ENCODE measurements at places on chromosomes 5 and 9. TPM values are rescaled to one million over a fixed set of nuclear protein-coding genes. Genes with fewer than 3 reads are reported as not detected.
A peak's percentile ranks its signal among the peaks of the same experiment; 100 is the strongest.

DNA sequence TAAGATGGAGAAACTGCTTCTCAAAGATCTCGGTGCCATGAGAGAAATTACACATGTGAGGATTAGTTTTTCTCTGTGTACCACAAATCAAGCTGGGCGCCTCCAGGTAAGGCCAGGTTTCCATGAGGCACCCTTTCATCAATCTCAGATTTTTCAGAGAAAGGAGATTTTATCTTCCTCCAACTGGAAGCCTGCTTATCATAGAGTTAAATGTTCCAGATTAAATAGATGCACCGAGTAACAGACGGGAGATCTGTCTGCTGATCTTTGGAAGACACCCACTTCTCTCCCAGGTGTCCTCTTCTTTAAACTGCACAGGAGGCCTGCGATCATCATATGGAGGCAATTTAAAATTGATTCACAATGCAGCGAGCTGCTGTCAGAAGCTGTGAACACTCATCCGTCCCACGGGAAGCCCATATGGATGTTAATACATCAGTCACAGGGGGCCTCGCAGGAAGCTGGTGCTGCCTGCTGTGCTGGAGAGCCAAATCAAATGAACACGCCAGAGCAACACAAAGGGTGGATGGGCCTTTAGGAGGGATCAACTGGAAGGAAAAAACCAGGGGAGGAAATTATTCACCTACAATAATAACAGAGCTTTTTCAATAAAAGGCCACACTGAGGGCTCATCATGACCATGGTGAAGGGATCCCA lies 93.3 kb downstream of the TLE1 start:
- DNase-seq: no peak

DNA sequence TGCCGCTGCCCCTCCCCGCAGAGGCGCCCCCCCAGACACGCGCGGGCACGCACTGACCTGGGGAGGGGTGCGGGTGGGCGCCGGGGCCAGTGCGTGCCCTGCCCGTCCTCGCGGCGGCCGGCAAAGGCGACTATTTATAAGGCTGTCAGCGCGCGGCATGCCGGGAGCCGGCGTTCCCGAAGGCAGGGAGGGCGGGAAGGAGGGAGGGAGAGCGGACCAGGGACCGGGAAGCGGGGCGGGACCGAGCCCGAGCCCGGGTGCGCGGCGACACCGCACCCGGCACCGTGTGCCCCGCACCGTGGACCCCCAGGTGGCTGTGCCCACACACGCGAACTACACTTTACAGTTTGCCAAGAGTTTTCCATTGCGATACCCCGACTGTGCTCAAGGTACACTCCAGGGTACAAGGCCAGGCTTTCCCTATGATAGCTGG lies at the start of gene AK1:
Gene AK1, minus strand, starts transcription at position 110 of the 433 bp plus-strand sequence. CDS start 3,058 bp downstream, outside the sequence.
- DNase-seq: peak; percentile 83

- DNase-seq: no peak
Measured at GRCh38 chr9:71638627-71639026, 129.7 kb downstream of the CEMIP2 start.

BTNL3 gene
- polyA plus RNA-seq: not detected

GRCh38 chr5:110177729-110178128 lies 488.0 kb downstream of the MAN2A1 start:
- no peak for DNase-seq

DNA sequence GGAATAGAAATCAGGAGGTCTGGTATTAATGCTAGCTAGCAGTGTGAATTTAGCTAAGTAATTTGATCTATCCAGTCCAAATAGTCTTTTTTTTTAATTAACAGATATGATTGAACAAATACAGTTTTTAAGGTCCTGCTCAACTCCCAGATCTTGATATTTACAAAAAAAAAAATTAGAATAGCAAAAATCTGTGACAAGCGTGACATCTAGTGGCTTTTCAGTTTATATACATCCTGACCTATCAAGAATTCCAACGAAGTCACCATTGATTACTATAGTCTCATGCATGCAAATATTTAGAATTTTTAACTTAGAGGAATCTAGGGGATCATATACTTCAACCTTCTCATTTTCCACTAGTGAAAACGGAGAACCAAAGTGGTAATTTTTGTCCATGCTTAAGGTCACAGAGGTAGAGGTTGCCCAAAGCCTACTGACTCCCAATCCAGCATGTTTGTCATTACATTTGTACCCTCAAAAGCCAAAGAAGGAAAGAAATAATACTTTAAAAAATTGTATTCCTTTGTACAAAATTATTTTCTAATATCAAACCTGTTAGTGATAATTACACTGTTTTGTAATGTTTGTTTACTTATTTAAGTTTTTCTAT lies 17.6 kb upstream of the TARS1 start:
- DNase-seq: no peak

- DNase-seq: no peak
Measured at GRCh38 chr9:101054657-101055056, 26.1 kb downstream of the PLPPR1 start.

DNA sequence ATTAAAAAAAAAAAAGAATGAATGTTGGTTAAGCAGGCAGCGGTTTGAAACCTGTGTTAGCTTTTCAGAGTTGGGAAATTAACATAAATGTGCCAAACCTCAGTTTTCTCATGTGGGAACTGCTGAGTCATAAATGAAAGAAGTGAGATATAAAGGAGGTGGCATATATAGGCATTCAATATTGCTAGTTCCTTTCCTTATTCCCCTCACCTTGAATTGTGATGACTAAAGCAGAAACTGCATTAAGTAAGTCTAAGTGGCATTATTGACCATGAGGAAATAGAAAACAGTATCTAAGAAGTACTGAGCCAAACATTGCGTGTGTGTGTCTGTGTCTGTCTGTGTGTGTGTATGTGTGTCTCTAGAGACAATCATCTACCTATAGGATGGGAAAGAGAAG lies 691.2 kb downstream of the TLR4 start:
- DNase-seq: no peak

ECSCR gene
- 72.6 TPM for polyA plus RNA-seq

DNA sequence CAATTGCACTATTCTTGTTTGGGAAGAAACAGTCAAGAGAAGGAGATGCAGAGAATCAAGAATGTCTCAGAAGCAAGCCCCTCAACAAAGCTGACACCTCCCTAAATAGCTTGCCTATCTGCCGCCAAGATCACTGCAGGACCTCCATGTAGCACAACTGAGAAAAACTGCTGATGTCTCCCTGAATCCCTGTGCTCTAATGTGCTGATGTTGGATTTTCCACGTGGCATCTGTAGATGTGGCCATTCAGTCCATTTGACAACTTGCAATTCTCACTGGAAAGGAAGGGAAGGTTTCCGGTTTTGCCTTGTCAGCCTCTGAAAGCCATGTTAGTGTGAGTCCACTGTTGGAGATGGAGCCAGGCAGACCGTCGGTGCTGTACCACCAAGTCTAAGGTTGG lies 374.0 kb downstream of the DIRAS2 start:
- no peak for DNase-seq

- no peak for DNase-seq
Measured at GRCh38 chr5:147857302-147858129, 21.0 kb upstream of the SCGB3A2 start.

DNA sequence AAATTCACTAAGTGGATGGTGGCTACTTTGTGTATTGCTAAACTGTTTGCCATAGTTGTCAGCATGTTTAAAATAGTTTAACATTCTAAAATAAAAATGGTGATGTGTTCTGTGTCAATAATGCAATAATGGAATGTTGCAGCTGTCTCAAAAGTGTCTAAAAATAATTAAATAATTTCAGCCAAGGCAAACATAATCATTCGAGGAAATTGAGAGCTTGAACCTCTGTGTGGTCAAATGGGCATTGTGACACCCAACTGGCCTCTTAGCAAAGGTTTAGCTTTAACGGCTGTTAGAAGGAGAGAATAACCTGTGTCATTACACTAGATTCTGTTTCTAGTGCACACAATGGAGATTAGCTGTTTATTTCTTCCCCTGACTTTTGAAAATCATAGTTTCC lies 278.5 kb downstream of the TMEM167A start:
- DNase-seq: no peak

- DNase-seq: no peak
Measured at GRCh38 chr5:180852495-180852894, 8.6 kb downstream of the ZFP62 start.

GRCh38 chr9:96253059-96253696 lies 48.8 kb downstream of the HSD17B3 start:
- no peak for DNase-seq

NPR2 gene
- polyA plus RNA-seq: 47.5 TPM

PCDHGB6 gene
- polyA plus RNA-seq: 9.4 TPM

PARP8 gene
- polyA plus RNA-seq: 23.0 TPM

DNA sequence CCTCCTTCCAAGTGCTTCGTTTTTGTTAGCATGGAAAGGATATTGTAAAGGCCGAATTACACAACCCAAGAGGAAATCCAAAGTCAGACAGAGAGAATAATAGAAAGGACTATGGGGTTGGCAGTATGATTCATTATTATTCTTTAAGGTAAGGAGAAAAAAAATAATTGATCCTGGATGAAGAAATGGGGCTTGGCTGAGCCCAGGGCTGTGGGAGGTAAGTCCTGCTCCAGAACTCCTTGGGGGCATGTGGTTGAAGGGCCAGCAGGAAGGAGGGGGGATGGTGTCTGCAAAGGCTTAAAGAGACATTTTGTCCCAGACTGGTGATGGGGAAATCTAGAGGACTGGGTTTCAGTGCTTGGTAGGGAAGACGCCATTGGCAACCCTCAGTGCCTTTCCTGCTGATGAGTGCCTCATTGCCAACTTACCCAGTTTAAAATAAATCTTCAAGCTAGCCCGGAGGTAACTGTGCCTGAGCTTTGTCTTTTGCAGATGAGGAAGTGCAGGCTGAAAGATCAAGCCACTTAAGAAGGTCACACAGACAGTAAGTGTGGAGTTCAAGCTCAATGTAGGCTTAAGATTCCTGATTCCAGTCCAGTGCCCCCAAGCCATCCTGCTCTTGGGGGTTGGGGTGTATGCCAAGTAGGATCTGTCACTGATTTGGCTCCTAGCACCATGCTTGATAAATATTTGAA lies 30.2 kb downstream of the FOXI1 start:
- DNase-seq: no peak

- DNase-seq: no peak
Measured at GRCh38 chr5:73950441-73950873, 324.5 kb downstream of the ARHGEF28 start.

DNA sequence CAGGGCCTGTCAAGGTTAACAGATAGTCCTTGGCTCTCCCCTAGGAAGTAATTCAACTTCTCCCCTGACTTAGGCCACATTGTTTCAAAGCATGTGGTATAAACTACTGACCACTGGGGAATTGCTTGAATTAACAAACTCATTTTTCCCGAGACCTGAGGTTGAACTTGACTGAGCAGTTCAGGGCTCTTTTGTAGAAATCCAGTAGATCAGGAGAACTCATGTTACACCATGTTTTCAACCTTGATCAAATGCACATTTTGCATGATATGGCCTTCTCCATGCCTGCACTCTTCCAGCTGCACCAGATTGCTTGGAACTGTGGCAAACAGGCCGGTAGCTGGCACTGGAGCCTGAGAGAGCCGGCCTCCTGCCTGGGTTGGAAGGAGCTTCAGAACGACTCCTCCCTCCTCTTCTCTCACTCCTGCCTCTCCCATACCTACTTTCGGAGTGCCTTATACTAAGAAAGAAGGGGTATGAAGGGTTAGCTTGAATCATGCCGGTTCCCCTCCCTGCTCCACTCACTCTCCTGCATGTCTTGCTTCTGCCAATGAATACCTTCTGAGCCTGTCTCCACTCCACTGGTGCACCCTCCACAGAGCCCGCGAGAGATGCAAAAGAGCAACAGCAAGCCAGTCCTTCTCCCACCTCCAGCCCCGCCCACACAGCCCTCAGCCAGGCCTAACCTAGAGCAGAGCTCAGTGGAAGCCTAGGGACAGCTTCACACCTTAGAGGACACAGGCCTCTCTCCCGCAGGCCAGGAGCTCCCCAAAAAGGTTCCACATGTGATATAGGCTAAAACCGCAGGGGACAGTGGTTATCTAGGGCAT lies 159.4 kb downstream of the MACROH2A1 start:
- DNase-seq: no peak

GRCh38 chr9:114570742-114571141 lies 16.8 kb upstream of the ATP6V1G1 start:
- DNase-seq: no peak

- no peak for DNase-seq
Measured at GRCh38 chr9:131631306-131631705, 86.0 kb downstream of the PRRT1B start.

DMGDH gene
- 1.5 TPM for polyA plus RNA-seq

IL3 gene
- not detected for polyA plus RNA-seq

- no peak for DNase-seq
Measured at GRCh38 chr9:101200852-101201251, 172.3 kb downstream of the PLPPR1 start.

SLC24A2 gene
- polyA plus RNA-seq: 0.53 TPM

DNA sequence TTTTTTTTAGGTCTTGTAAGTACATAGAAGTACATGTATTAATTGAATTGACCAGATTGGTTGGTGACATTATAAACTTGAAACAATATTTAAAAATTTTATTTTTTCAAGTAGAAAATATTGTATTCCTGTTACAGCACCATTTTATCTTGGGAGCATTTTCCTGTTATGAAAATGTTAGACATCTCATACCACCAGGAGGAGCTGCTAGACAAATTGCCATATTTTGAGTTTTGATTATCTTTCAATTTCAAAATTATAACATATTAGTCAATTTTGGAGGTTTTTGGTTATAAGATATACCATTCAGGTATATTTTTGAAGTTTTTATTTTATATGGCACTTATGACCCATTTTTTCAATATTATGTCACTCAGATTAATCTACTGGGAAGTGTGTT lies 84.4 kb downstream of the CNTLN start:
- no peak for DNase-seq

UBE2QL1 gene
- 0.29 TPM for polyA plus RNA-seq

- no peak for DNase-seq
Measured at GRCh38 chr5:115374057-115374775, 77.8 kb upstream of the CCDC112 start.

WDR38 gene
- 1.3 TPM for polyA plus RNA-seq

DNA sequence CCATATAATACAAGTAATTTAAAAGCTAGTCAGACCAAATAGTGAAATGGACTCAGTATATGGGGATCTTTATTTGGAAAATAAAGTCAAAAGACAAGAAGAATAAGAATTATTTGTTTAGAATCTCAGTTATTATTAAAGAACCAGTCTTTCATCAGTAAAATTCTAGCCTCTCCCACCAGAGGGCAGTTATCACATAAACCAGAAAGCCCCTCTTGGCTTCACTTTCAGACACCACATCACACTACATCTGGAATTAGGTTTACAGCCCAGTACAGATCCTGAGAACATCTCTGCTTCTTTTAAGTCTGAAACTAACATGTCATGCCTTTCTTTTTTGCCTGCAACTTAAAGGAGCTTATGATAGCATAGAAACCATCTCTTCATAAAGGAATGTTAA lies 12.2 kb upstream of the HSPB3 start:
- DNase-seq: no peak

GRCh38 chr9:98185021-98185567 lies 7.3 kb downstream of the CORO2A start:
- no peak for DNase-seq

Data from left lung (tissue), 14 donors.